Ecto neural progenitor cell (in vitro differentiated cells): ENCODE measurements at places on chromosomes 7 and 10.

GRCh38 chr7:2967705-2968104 is 76.0 kb downstream of the CARD11 start:
- no peak for DNase-seq

DNA sequence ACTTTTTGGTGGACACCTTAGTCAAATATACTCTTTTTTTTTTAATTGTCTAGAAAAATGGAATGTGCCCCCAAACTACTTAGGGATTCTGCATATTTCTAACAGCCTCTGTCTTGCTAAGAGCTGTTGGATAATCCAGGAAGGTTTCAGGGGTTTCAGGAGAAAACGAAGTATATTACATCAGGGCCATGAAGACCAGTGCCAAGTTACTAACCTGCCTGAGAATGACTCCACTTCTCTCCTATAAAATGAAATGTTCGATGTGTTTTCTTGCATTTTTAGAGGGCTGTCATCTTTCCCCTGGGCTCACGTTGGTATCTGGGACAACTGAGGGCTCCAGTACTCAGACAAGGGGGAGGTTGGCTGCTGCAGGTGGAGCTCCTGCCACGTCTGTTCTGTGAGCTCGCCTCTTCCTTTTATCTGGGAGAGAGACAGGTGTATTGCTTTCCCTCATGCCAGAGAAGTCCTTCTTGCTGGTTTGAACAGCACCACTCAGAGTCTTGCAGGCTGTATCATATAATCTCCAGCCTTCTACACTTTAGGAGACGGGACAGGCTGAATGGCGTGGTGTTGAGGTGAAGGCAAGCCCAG is 71.3 kb downstream of the CAMK1D start:
- DNase-seq = no peak

GRCh38 chr10:106609470-106610266 is 554.8 kb downstream of the SORCS1 start:
- DNase-seq = no peak

DNA sequence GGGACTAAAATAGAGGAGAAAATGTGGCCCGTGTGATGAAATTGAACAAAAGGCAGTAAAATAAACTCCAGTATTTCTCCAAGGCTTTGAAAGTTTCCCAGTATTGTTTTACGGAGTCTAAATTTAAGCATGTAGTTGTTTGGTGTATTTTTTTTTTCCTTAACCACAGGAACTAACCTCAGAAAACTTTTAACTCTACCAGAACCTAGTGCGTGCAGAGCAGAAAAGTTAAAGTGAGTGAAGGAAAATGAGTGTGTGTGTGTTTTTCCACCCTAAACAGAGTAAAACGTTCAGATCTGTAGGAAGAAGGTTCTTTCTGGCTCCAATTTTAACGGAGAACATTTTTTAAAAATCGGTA is 812 bp downstream of the PROSER2 start:
- DNase-seq = no peak

DNA sequence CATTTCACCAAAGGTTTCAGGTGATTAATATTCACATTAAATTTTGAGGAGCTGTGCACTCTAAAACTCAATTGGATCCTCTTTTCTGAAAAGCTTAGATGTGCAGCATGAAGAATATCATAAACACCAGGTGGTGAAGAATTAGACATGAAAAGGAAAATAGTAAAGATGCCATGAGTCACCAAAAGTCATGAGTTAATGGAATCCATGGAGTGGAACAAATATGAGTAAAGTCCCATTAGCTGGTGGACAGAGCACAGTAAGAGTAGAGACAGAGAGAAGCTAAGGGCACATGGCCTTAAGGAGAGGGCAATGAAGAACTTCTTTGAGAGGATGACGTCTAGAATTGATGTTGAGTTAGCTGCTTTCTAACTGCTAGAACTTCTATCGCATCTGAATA is 271.6 kb downstream of the CSTF2T start:
- no peak for DNase-seq

GRCh38 chr10:112404617-112405016 is 30.7 kb downstream of the ACSL5 start:
- DNase-seq = no peak

- no peak for DNase-seq
These were observed 33.7 kb downstream of the RAB11FIP2 start for GRCh38 chr10:118012952-118013525.

DNA sequence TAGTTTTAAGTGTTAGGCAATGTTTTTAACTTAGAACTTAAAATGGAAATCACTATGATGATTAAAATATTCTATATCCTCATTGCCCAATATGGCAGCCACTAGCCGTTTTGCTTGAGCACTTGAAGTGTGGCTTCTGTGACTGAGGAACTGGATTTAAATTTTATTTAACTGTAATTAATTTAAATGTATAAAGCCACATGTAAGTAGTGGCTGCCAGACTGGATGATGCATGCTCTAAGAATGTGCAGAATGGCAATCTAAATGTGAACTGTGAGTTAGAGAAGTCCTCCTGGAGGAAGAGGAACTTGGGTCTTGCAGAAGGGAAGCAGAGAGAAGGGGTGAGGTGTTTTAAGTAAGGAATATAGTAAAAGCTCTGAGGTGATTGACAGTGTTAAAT is 451.4 kb downstream of the SUGCT start:
- no peak for DNase-seq

GRCh38 chr7:127858915-127859189 is 172.4 kb downstream of the LRRC4 start:
- no peak for DNase-seq

DNA sequence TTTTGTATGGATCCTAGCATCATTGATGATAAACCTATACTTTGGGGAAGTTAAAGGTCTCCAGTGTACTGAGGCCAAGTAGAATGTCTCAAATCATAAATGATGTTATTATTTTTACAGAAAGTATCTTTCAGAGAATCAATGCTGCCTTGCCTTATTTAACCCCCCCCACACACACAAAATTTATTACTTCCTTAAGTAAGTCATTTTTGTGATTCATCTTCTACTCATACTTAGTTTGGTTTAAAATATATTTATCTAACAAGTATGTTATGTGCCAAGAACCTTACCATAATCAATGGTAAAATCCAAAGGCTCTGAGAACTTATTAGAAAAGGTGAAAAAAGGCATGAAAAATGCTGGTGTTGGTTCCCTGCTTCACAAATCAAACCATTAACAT is 18.8 kb upstream of the CLDN12 start:
- no peak for DNase-seq

DNA sequence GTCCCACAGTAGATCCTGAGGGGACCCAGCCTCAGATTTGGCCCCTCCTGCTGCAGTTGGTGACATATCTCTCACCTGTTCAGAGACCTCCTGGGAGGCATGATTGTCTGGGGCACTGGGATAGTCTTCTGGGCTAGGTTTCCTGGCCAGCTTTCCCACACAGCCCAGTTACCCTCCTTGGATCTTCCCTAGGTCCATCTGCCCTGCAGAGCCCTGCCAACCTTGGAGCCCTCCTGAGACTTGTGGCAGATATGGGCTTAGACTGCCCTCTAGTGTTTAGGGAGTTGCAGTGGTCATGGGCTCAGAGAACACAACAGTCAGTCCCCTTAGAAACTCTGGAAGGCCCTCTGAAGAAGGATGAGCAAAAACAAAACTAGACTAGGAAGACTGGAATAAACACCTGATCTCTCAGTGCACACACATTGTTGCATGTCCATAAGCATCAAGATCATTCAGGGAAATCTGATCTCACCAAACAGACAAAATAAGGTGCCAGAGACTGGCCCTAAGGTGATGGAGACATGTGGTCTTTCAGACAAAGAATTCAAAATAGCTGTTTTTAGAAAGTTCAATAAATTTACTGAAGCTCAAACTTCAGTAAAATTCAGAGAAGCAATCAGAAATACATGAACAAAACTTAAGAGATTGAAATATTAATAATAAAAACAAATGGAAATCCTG is 324.6 kb downstream of the ATRNL1 start:
- DNase-seq = peak; percentile 50

- DNase-seq = no peak
These were observed 101.9 kb upstream of the HGF start for GRCh38 chr7:81871606-81872265.

DNA sequence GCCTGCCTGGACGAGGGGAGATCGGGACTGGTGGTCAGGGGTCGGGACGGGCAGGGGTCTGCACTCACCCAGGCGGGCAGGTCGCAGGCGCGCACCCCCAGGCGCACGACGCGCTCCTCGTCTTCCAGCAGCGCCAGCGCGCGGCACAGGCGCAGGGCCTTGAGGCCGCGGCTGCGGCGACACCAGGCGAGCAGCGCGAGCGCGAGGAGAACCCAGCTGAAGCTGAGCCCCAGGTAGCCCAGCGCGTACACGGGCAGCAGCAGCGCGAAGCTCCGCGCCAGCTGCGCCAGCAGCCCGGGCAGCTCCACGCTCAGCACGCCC is 328 bp downstream of the ESYT2 start:
- DNase-seq = no peak

DNA sequence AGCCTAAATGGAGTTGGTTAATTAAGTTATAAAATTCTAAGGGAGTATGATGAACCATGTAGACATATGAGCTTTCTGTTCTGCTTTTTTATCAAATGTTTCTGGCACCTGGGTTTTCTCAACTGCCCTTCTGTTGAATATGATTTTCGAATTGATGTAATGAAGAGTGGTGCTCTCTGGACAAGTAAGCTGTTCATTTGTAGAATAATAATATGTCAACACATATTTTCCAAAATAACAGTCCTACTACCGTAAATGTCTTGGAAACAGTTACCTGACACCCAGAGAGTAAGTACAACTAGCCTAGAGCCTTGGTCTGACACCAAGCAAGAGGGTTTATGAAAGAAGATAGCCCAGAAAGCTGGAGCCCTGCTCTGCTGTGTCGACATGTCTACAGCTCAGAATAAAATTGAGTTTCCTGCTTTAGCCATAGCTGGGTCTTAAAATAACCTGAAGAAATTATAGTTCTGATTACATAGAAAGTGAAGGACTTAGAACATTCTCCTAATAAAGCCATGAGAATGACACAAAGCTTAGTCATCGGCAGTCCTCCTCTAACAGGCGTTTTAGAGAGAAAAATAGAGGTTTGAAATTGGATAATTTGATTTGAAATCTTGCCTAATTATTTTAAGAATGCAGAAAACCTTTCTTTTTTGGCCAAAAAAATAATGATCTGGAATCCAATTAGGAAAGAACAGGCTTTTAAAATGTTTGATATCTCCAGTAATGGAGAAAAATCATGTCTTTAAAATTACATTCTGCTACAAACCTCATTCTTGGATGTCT is 25.1 kb downstream of the HDAC9 start:
- DNase-seq = no peak

DNA sequence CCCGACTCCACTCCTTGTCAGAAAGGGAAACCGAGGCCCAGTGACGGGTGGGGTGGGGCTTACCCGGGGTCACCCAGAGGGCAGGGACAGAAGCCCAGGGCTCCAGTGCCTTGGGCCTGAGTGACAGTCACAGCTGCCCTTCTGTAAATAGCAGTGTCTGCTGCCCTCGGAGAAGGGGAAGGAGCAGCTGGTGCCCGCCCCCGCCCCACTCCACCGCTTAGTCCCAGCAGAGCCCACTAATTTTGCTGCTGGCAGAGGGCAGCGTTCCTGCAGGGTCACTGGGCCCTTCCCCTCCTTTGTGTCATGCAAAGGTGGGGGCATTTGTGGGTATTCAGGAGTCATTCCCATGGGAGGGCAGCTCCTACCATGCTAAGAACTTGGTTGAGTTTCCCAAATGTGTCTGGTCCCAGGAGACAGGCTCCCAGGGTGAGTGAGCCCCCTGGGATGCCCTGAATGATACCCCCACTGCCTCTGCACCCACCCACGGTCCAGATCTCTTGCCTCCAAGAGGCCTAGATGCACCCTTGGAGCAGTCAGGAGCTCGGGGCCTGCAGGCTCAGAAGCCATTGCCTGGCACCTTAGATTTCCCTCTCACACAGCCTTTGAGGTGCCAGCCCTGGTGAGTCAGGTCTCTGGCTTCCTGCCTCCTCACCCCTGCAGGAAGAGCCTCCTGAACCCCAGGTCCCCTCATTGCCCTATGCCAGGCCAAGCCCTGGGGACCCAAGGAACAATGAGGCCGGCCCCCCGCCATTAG is 17.2 kb downstream of the SH2B2 start:
- no peak for DNase-seq

GRCh38 chr10:69972981-69973397 is 79.7 kb upstream of the MACROH2A2 start:
- DNase-seq = no peak

GRCh38 chr10:59622320-59623132 is 87.1 kb downstream of the SLC16A9 start:
- DNase-seq = peak; percentile 58

- no peak for DNase-seq
These were observed 10.1 kb downstream of the TRPV6 start for GRCh38 chr7:142875456-142875855.

DNA sequence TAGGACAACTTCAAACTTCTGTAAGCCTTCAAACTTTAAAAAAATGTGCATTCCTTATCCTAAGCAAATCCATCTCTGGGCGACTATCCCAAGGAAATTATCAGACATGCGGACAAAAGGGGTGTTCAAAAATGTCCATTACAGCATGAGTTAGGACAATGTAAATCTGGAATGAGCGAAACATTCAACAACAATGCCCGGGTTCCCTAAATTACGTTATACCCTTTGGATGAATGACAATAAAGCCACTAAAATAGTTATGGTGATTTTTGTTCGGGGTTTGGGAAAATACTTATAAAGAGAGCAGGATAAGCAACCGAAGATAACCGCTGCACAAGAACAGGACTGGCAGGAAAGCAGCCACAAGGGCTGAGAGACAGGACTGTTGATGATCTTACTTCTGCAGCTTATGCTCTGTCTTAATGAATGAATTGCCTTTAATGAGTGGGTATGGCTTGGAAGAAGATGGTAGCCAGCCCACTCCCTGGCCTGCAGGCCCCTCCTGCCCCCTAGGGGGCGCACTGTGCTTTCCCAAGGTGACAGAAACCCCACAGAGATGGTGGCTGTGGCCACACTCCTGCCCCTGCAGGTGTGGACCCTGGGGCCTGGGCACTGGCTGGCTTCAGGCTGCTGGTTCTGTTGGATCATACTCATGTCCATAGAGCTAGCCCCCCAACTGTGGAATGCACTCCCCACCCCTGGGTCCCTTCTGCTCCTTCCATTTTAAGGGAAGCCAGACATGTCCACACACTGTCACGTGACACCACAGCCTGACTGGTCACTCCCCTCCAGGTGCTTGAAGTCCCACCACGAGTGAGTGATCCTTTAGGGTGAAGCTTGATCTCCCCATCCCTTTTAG is 45.0 kb downstream of the ZCCHC24 start:
- peak; percentile 75 for DNase-seq

DNA sequence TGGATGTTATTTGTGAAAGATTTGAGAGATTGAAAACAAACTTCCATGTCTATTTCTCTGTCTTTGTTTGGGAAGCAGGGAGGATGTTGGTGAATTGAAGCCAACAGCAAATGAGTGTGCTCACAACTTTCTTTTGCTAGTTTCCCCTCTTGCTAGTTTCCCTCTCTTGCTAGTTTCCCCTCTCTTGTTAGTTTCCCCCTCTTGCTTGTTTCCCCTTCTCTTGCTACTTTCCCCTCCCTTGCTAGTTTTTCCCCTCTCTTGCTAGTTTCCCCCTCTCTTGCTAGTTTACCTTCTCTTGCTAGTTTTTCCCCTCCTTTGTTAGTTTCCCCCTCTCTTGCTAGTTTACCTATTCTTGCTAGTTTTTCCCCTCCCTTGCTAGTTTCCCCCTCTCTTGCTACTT is 613.3 kb downstream of the LRMDA start:
- DNase-seq = no peak
